Jurkat, Clone E6-1 (cell line): ENCODE measurements at places on chromosomes 5 and 9.

- DNase-seq: no peak
Measured at GRCh38 chr9:101356619-101357018, 28.2 kb downstream of the BAAT start.

- DNase-seq: no peak
Measured at GRCh38 chr9:38037981-38038306, 31.1 kb downstream of the SHB start.

DNA sequence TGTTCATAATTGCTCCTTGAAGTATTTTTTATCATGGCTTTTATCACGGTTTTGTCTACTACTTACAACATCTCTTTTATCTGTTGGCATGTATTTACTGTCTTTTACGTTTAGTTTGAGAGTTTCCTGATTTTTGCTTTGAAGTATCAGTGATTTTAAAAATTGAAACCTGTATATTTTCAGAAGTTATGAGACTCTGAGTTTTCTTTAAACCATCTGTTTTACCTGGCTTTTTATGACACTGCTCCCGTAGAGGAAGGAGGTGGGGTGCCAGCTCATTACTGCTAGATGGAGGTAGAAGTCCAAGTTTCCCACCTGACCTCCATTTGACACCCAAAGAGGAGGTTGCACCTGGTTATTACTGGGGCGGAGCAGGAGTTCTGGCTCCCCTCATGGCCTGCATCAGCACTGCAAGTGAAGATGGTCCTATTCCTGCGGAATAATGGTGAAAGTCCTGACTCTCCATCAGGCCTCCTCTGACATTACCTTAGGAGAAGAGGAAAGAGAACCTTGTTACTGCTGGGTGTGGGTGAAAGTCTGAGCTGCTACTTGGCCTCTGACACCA lies 10.0 kb upstream of the ZNF131 start:
- DNase-seq: no peak

DNA sequence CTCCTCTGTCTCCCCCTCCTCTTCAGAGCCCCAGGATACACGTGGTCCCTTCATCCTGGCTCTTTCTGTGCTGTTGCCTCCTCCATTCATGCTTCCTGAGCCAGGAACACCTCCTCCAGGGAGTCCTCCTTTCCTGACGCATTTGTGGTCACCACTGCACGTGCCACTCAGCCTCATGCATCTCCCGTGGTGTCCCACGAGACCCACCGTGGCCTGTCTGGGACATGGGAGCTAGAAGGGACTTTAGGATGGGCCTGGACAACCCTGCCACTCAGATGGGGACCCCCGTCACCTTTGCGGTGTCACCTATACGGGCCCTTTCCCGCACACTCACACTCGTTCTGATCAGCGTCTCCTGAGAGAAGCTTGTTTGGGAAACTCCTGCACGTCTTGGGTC lies 6.7 kb downstream of the GLIPR2 start:
- no peak for DNase-seq

GRCh38 chr5:11903614-11904264 lies 507 bp downstream of the CTNND2 start:
- no peak for DNase-seq

DNA sequence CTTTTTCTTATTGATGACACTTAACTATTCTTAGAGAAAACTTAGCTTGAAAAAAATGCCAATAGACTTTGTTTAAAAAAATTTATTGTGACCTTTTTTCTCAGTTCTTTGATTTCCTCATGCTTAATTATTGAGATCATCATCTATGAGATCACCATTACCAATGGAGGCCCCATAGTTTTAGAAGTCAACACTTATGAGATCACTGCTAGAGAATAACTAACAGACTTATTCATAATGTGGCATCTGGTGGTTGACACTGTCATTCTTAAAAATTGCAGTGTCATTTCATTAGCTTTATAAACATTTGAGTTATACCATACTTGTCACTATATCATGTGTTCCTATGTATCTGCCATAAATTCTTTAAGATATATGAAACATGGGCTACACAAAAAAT lies 14.9 kb upstream of the FEM1C start:
- DNase-seq: no peak

DNA sequence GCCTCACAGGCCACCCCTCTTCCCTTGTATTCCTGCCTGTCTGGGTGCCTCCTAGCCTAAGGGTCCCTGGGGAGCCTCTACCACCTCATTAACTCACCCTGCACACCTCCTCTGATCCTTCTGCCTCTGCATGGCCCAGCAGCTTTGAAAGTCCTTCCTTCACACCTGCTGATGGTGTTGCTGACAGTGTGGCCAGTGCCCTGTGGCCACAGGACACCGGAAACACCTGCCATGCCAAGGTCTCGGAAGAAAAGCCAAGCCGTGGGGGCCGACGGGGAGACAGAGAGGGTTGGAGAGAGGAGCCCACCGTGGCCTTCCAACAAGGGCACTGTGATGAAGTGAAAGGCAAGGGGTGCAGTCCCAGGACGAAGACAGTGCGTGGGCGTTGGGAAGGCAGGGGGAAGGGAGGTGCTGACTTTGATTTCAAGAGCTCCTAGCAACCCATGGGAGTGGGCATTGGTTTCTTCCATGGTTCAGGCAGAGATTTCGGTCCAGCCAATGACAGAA lies 4.1 kb downstream of the BTNL9 start:
- no peak for DNase-seq

- no peak for DNase-seq
Measured at GRCh38 chr5:61289241-61289640, 42.8 kb upstream of the ZSWIM6 start.

DNA sequence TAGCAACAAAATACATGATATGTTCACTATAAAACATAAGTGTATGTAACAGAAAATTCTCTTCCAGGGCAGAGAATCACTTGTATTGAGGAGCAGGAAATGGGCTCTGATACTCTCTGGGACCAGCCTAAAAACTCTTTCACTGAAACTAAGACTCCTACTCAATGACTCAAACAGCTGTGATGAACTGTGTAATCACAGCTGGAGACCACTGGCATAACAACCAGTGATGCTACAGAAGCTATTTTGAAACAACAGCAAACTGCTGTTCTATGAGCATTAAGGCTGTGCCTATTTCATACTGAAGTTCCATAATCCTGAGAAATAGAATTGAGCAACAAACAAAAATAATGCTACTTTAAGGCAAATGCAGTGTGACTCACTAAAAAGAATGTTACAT lies 594.0 kb downstream of the HINT1 start:
- no peak for DNase-seq

DNA sequence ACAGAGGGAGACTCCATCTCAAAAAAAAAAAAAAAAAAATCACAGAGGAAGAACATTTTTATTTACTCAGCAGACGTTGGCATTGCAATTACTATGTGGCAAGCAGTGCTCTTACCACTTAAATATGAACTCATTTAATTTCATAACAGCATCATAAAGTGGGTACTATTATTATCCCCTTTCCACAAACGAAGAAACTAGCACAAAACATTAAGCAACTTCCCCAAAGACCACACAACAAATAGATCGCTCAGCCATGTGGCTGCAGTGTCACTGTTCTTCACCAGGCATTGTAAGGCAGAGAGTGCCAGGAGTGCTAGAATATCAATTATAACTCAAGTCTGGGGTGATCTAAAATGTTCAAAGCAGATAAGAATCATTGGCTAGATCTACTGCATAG lies 69.8 kb upstream of the PLPP6 start:
- DNase-seq: no peak

DNA sequence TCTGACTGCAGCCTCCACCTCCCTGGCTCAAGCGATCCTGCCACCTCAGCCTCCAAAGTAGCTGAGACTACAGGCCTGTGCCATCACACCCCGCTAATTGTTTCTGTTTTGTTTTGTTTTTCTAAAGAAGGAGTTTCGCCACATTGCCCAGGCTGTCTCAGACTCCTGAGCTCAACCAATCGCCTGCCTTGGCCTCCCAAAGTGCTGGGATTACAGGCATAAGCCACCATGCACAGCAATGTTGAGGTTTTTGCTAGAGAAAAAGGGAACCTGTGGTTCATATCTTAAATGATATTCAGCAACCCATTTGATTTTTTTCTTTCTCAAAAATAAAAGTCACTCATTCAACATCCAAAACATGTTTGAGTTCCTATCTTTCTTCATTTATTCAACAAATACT lies 20.4 kb upstream of the DELE1 start:
- no peak for DNase-seq

DNA sequence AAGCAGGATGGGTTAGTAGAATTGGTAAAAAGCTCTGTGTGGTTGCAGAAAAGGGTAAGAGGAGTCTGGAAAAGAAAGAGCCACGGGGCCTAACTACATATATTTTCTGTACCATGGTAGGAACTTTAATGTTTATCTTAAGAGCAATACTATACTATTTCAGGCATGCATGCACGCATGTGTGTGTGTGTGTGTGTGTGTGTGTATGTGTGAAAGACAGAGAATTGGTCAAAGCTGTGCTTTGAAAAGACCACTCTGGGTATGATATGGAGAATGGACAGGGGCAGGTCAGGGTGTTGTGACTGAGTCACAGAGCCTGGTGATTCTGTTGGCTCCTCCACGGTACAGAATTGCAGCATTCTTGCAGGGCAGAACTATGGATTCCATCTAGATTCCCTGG lies 339.3 kb downstream of the SLIT3 start:
- no peak for DNase-seq

GRCh38 chr5:32964261-32964660 lies 253.1 kb downstream of the NPR3 start:
- DNase-seq: no peak

DNA sequence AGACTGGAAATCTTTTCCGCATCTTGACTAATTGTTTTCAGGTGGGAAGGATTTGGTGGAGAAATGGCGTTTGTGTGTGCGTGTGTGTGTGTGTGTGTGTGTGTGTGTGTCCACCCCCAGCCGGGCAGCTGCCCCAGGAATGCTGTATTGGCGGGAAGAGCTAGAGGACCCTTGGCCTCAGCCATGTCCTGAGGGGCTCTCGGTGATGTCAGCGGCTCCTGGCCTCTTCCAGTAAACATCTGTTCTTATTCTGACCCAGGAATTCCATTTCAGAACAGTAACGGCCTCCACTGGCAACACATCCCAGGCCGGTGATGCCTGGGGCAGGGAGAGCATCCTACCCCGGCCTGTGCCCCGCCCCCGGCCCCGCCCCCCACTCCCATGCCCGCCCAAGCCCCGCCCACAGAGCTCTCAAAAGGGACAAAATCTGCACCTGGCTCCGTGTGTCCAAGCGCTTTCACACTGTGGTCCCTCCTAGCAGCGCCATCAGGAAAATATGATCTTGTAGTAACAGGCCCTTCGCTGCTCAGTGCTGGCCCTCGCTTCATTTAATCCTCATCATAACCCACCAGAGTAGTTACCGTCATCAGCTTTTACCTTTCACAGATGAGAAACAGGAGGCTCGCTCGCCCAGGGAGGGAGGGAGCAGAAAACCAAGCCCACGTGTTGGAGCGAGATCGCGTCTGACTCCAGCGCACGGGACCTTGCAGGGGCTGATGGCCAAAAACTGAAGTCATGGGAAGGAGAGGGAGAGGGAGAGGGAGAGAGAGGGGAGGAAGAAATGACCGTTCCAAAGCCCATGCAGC lies 18.9 kb downstream of the ADAMTS2 start:
- no peak for DNase-seq

- no peak for DNase-seq
Measured at GRCh38 chr9:19386502-19387044, 6.5 kb upstream of the RPS6 start.

DNA sequence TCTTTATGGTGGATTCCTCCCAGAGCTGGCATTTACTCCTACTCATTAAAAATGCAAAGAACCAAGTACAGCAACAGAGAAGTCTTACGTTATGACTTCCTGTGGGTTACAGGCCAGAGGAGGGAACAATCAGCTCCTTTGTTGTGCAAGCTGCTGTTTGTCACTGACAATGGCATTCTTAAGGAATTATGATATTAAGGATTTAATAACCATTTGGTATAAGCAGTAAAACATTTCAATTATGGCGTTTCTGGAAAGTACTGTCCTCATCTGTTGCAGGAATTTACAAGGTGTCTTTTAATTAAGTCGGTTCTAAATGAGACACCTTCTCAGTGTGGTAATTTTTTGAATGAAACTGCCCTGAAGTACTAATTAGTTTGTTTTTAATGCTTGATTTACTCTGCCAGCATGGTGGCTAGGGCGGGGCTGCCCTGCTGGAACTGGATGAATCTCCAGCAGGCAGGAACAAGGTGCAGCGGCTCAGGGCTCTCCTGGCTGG lies 49.1 kb upstream of the VDAC1 start:
- DNase-seq: peak; percentile 82

DNA sequence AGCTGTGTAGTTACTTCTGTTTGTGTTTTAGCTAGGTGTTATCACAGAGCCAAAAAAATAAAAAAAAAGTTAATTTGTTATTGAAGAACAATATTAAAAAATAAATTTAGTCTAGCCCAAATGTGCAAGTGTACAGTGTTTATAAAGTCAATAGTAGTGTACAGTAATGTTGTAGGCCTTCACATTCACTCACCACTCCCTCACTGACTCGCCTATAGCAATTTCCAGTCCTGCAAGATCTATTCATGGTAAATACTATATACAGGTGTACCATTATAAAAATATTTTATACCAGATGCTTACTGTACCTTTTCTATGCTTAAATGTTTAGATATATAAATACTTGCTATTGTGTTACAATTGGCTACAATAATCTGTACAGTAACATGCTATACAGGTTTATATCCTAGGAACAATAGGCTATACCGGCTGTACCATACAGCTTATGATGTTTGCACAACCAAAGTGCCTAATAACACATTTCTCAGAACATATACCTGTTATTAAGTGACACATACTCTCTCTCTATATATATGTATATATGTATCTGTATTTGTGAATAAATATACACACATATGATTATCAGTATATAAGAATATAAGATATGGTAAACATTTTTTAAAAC lies 341.4 kb upstream of the EDIL3 start:
- no peak for DNase-seq

DNA sequence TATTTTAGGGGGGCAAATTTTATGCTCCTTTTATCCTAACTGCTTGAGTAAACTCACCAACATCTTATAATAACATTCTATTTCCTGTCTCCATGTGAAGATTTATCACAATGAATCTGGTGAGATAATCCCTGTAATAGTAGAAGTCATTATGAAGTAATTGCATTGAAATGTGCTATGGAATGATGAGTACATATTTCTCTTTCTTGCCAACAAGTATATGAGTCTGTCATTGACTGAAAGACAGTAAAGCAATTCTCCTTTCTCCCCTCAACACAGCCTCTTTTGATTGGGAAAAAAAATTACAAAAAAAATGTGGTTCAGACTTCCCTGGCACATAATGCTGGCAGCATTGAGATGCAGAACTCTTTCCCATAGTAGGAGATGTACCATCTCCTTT lies 459.2 kb upstream of the RGMB start:
- no peak for DNase-seq

- DNase-seq: peak; percentile 21
Measured at GRCh38 chr5:88269222-88269771, 652 bp upstream of the TMEM161B start.

GRCh38 chr9:88915916-88916315 lies 75.4 kb upstream of the S1PR3 start:
- DNase-seq: no peak

- DNase-seq: no peak
Measured at GRCh38 chr9:36729906-36730305, 157.2 kb downstream of the MELK start.
